ENCODE measurements at places on chromosomes 7 and 10.

DNA sequence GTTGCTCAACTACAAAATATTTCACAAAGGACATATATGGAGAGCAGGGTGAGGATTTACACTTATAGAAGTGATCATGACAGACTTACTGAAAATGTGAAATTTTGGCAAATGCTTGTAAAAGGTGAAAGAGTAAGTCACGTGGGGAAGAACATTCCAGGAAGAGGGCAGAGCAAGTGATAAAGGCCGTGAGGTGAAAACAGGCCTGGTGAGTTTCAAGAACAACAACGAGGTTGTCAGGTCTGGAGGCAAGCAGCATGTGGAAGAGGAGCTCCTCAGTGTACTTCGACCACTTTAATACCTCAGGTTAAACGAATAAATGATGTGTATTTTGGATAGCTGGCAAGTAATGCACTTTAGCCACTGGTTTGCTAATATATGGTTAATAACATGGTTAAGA, 706.7 kb downstream of the PCDH15 start:
- no peak for DNase-seq

DNA sequence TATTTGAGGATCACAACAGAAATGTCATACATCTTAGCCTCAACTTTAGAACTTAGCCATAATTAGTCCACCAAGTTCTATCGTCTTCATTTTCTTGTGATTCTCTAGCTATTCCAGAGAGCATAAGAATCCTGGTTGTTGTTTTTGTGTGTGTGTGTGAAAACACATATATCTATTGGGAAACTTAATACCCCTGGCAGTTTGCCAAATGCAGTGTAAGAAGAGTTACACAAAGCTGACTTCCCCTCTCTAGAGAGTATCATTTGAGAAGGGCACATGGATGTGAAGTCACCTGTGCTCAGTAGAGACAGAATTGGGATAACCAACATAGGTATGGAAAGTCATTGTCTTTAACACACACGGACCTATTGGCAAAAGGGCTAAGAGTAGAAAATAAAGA, 19.3 kb downstream of the FOXI2 start:
- no peak for DNase-seq

GRCh38 chr7:43937444-43937843, 11.2 kb downstream of the UBE2D4 start:
- no peak for DNase-seq

- DNase-seq = no peak
Measured at GRCh38 chr7:134866617-134867016, 87.2 kb downstream of the CALD1 start.

- no peak for DNase-seq
Measured at GRCh38 chr7:154857240-154857639, 145.7 kb downstream of the PAXIP1 start.

- no peak for DNase-seq
Measured at GRCh38 chr7:157769086-157769485, 432.3 kb downstream of the DNAJB6 start.

- DNase-seq = no peak
Measured at GRCh38 chr10:130934293-130935127, 377.0 kb downstream of the TCERG1L start.

DNA sequence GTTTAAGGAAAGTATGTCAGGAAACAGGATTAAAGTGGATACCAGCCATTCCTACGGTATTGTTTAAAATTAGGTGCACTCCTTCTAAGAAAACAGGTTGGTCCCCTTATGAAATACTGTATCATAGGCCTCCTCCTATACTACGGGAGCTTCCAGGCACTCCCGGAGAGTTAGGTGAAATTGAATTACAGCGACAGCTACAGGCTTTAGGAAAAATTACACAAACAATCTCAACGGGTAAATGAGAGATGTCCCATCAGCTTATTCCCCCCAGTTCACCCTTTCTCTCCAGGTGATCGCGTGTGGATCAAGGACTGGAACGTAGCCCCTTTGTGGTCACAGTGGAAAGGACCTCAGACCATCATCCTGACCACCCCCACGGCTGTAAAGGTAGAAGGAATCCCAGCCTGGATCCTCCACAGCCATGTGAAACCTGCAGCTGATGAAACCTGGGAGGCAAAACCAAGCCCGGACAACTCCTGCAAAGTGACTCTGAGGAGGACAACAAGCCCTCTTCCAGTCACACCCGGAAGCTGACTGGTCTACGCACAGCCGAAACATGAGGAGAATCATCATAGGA, 25.1 kb upstream of the GHITM start:
- DNase-seq = no peak

DNA sequence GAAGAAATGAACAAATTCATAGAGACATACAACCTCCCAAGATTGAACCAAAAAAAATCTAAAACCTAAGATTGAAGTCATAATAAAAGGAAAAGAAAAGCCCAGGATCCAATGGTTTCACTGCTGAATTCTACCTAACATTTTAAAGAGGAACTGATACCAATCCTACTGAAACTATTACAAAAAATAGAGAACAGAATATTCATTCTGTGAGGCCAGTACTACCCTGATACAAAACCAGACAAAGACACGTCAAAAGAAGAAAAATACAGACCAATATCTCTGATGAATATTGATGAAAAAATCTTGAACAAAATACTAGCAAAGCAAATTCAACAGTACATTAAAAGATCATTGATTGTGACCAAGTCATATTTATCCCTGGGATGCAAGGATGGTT, 128.5 kb upstream of the STEAP1 start:
- no peak for DNase-seq

GRCh38 chr10:119306986-119307392, 99.6 kb downstream of the GRK5 start:
- no peak for DNase-seq

DNA sequence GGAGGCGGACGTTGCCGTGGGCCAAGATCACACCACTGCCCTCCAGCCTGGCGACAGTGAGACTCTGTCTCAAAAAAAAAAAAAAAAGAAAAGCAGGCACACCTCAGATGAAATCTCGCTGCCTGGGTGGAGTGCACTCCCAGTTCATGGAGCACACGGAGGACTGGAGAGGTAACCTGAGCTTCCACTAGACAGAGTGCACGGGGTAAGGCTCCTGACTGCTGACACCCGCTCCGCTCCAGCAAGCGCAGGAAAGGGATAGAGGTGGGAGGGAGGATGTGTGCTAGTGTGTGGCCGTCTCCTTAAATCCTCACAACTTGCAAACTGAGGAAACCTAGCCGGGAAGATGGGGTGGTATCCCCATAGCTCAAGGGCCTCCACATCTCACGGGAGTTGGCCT, 50.8 kb downstream of the FAM53B start:
- DNase-seq = no peak

DNA sequence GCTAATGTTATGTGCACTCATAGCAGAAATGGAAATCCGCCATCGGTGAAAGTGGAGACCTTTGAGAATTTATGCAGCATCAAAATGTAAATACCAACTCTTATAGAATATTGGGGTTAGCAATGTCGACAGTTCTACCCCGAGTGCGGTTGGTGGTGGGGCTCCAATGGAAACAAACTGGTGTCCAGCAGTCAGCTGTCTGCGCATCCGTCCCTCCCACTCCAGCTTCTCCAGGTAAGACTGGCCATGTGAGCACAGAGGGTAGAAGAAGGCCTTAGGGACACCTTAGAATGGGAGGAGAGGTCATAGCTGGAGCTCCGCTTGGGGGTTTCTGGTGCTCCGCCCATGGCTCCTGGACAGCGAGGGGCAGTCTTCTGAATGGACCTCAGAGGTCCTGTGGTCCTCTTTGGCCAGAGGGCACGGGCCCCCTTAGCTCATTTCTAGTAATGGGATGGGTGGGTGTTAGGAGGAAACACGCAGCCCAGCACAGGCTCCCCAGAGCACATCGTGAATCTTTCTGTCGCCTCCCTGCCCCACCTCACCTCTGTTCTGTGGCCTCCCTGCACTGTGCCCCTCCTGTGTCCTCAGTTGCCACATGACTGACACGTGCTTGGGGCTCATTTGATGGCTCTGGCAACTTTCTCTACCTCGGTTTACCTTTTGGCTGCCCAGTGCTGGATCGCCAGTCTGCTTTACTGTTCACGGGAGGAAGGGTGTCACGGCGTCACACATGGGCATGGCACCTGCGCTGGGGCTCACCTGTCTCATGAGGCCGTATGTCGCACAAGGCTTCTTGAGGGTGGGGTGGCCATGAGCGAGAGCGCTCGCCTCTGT, 50.0 kb downstream of the MGMT start:
- DNase-seq = no peak

GRCh38 chr7:69663911-69664832, 65.9 kb downstream of the AUTS2 start:
- no peak for DNase-seq

DNA sequence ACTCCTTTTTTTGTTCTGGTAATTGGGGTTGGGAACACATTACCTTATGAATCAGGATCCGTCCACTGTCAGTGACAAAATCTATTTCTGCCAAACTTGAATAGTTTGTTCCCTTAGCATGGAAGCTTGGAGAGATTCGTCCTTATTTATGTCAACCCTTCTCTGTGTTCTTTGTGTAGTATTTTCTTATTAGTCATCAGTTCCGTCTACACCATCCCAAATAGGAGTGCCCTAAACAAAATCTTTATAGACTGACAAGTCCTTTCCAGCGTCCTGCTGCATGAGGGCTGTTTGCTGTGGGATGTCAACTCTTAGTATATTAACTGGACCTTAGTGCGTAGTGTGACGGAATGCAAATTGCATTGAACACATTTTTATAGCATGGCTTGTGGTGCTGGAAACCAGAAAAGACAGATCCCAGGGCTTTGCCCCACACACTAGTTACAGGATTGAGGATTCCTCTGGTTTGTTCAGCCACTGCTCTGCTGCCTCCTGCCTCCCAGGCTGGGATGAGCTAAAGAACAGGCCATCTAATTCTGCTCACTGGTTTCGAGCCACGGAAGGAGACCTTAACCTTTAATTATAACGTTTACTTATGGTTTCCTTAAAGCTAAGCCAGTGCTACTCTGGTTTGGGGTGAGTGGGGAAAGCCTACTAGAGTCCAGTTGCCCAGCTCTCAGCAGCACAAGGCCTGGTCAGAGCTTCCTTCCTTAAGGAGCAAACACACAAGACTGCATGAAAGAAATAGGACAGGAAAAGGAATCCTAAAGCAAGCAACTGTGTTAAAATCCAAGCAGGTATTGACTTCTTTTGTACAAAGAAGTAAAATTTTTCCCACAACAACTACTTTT, 194.4 kb downstream of the CCSER2 start:
- DNase-seq = no peak

GRCh38 chr10:47183704-47184041, 116.3 kb upstream of the GDF10 start:
- no peak for DNase-seq

DNA sequence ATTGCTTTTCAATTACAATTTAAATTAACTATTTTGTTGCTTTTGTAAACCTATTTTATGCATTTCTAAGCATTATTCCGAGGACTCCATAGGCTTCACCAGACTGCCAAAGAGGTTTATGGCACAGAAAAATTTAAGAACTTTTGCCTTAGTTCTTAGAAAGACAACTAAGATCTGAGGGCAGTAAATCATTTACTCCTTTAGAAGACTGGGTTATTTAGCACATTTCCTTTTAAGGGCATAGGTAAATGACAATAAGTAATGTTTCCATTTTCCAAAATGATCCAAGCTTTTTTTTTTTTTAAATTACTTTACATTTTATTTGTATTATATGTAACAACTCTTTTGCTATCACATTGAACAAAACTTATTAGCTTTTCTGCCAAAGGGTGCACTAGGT, 15.0 kb upstream of the STEAP4 start:
- no peak for DNase-seq

- peak; percentile 43 for DNase-seq
Measured at GRCh38 chr7:137421366-137421765, 77.8 kb upstream of the PTN start.

GRCh38 chr10:48951707-48952106, 12.1 kb upstream of the LRRC18 start:
- DNase-seq = no peak

DNA sequence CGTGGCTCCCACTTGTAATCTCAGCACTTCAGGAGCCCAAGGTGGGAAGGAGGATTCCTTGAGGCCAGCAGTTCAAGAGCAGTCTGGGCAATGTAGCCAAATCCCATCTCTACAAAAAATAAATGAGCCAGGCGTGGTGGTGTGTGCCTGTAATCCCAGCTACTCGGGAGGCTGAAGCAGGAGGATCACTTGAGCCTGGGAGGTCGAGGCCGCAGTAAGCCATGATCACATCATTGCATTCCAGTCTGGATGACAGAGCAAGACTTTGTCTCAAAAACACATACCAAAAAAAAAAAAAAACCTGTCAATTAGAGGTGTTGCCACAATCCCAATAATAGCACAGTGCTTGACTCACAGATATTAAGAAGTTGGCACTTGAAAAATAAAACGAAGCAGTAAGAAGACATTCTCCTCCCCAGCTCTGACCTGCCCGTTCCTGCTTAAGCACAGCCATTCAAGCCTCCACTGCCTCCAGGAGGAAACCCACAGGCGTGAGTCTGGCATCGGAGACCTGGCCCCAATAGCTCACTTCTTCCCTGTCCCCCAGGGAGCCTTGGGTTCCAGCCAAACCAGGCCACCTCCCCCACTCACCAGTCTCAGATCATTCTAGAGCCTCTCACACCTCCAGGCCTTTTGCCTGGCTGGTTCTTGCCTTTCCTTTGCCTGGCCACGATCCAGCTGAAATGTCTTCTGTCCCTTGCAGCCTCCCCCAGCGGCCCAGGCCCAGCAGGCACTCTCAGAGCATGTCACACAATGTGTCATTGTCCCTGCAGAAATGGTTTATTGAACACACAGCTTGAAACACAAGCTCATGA, 45.3 kb upstream of the GTF2I start:
- no peak for DNase-seq

- DNase-seq = no peak
Measured at GRCh38 chr7:35555934-35556333, 139.0 kb downstream of the HERPUD2 start.

DNA sequence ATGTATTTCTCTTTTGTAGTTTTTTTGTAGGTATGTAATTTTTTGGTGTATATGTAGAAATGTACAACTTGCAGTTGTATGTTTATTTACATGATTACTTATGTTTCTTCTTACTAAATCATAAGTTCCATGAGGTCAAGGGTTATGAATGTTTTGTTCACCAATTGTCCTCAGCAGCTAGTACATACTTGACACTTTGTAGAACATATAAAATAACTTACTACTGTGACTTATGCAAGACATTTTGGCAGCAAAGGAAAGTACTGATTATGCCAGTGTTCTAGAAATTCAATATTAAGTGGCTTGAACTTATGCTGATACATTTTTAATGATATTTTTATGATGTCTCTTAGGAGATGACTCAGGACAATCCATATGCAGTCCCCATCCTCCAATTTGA, 209.6 kb downstream of the DKK1 start:
- DNase-seq = no peak

- DNase-seq = no peak
Measured at GRCh38 chr10:131683941-131684340, 216.9 kb upstream of the PPP2R2D start.

GRCh38 chr10:86004337-86004736, 362.3 kb downstream of the GRID1 start:
- DNase-seq = no peak

GRCh38 chr10:34041871-34042270, 707.4 kb upstream of the NRP1 start:
- no peak for DNase-seq

GRCh38 chr7:2777898-2778535, 66.1 kb downstream of the GNA12 start:
- no peak for DNase-seq

Measured in D341Med (cell line).